ENCODE measurements at places on chromosomes 12 and 14.

- no peak for DNase-seq
These were observed 35.5 kb upstream of the MAX start for GRCh38 chr14:65137648-65138307.

GRCh38 chr12:96571101-96571862, 81.9 kb downstream of the CFAP54 start:
- no peak for DNase-seq

DNA sequence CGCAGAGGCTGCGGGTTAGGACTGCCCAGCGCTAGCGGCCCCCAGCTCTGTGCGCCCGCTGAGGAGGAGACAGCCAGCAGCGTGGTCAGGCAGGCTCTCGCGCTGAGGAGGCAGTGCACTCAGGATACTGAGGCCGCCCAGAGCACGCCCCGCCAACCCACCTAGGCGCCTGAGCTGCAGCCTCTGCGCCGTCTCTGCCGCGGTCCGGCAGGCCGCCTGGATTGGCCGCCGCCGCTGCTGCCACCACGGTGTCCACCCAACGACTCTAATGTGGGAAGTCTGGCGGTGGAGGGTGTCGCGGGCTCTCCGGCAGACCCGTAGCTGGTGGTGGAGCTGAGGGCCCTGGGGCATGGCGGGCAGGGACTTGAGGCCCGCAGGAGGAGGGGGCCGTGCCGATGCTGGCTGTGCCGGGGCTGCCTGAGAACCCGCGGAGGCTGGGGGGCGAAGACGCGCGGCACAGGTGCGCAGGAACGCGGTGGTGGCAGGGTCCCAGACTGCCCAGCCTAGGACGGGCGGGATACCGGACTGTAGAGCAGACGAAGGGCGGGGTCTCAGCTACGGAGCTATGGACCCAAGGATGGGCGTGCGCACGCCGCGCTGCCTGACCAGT, 69.9 kb downstream of the ASCL4 start:
- DNase-seq, result no peak

DNA sequence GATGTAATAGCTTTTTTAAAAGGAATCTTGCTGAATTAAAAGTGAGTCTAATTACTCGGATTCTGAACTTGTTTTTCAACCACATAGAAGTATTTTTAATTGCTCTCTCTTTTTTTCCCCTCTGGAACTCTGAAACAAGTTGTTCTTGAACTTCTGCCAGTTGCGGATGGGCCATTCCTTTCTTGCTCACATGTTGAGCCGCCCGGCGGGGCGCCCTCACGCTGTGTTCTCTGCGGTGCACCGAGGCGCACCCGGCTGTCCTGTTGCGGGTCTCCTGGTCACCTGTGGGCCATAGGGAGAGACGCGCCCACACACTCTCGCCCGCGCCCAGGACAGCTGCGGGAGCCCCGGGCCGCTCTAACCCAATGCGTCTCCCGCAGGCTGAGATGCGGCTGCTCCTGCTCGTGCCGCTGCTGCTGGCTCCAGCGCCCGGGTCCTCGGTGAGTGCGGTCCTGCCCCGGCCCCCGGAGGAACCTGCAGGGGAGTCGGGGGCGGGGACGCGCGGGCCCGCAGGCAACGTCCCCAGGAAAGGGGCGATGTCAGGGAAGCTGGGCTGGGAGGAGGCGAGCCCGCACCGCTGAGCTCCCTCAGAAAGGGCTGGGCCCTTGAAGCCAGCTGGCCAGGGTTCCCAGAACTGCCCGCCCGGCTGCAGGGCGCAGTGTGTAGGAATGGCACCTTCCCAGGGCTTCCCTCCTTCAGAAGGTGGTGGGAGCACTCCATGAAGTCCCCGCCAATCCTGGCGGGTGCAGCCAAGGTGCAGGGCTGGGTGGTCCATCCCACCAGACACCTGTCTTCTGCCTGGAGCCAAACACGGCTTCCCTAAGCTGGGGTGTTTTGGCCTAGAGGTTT, 2.3 kb downstream of the PAPLN start:
- DNase-seq, result peak; percentile 88

DNA sequence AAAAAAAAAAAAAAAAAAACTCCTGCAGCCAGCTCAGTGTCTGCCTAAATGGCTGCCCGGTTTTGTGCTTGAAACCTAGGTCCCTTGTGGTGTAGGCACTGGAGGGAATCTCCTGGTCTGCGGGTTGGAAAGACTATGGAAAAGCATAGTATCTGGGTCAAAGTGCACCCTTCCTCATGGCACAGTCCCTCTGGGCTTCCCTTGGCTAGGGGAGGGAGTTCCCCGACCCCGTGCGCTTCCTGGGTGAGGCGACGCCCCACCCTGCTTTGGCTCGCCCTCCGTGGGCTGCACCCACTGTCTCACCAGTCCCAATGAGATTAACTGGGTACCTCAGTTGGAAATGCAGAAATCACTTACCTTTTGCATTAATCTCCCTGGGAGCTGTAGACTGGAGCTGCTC, 14.3 kb downstream of the PTCSC3 start:
- DNase-seq, result no peak

DNA sequence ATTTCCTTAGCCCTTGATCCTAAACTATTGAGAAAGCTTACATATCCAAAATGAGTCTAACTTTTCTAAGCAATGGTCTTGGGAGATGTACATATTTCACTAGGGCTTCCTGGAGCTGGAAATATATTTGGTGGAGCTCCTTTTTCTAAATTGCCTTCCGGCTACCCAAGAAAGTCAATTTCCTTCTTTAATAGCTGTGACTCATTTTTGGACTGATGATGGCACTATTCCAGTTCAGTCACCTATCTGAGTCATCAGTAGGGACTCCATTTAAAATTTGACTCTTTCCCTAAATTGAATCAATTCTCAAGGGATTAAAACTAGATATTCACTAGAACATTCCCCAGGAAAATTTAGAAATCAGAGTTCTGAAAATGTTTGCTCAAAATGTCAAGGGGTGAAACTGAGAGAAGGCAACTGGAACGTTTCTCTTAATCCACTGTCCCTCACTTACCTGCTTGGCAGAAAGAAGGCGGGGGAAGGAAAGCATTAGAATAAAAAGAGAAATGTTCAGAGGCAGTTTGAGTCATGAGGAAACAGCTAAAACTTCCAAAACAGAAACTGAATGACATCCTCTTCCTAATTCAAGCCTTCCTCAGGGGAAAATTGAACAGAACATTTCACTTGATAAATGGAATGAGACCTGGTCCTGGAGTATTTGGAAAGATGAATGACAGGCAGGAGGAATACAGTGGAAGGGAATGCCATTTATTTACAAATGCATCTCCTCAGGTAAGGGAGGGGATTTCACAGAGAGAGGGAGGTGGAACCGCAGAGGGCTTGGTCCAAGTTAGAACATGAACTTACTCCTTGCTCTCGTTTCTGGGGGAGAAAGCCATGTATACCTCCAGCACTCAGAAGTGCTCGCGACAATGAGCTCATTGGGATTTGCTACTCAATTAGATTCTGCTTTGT, 91.2 kb downstream of the RGS6 start:
- DNase-seq, result no peak

DNA sequence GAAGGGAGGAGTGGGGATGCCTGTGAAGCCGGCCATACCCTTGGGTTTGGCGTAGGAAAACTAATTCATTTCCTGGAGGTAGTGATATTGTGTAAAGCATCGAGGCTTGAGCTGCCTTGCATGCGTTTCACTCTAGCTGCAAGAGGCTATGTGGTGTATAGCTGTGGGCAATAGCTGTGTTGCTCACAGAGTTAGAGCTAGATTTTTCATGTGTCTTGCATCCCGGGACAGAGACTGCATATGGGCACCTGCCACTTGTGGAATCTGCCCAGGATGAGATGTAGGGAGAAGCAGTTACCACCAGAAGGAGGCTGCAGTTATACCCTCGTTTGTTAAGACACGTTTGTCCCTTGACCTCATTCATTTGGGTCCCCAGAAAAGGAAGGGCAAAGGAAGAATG, 106.7 kb downstream of the KTN1 start:
- DNase-seq, result no peak
